ENCODE measurements at places on chromosomes 7 and 10.

DNA sequence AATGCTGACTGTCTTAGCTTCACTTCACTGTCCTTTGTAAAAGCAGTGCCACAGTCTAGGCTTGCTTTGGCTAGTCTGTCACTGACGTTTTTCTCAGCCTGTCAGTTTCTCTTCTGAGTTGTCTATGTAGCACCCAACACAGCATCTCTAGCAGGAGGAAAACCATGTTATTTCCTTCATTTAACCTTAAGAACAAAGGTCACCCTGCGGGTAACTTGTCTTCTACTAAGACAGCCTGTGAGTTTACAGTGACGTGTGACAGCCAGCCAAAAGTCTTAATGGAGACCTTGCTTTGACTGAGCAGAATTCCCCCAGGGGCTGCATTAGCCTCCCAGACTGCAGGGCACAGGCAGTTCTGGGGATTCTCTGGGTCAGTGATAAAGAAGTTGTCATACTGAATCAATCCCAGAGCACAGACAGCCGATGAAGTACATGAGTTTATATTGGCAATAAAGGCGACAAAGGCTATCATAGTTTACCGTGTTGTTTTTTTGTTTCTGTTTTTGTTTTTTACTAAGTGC, 296.0 kb upstream of the KIAA1217 start:
- DNase-seq: no peak

GRCh38 chr10:132994185-132994796, 51.9 kb upstream of the CFAP46 start:
- peak; percentile 15 for DNase-seq

GRCh38 chr10:89092981-89093380, 102.4 kb downstream of the FAS start:
- DNase-seq: no peak

- peak; percentile 92 for DNase-seq
Observed at GRCh38 chr7:141585592-141586510, 34.6 kb downstream of the AGK start.

DNA sequence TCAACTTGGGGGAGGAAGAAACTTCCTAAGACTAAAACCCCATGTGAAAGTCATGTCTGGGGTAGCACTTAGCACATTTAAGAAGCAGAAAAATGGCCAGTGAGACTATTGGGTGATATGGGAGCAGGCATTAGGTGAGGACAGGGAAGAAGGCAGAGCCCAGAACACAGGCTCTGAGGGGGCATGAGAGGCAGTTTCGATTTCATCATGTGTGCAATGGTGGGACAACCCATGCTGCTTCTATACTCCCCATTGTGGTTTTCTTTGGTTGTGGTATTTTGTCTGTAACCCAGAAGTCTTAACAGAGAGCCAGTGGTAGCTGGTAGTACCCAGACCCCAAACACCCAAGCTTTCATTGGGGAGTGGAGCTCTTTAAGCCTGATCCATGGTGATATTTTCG, 752.0 kb downstream of the GRID1 start:
- DNase-seq: no peak

- no peak for DNase-seq
Observed at GRCh38 chr7:47145982-47146381, 435.9 kb downstream of the TNS3 start.

- DNase-seq: no peak
Observed at GRCh38 chr10:124739119-124739921, 4.9 kb downstream of the FAM53B start.

GRCh38 chr7:44767912-44768627, 19.4 kb downstream of the ZMIZ2 start:
- DNase-seq: peak; percentile 53

GRCh38 chr10:131127610-131128009, 183.9 kb downstream of the TCERG1L start:
- no peak for DNase-seq

- no peak for DNase-seq
Observed at GRCh38 chr7:155862123-155862892, 50.0 kb upstream of the SHH start.

GRCh38 chr7:116439841-116440549, 59.5 kb upstream of the CAV2 start:
- DNase-seq: no peak

DNA sequence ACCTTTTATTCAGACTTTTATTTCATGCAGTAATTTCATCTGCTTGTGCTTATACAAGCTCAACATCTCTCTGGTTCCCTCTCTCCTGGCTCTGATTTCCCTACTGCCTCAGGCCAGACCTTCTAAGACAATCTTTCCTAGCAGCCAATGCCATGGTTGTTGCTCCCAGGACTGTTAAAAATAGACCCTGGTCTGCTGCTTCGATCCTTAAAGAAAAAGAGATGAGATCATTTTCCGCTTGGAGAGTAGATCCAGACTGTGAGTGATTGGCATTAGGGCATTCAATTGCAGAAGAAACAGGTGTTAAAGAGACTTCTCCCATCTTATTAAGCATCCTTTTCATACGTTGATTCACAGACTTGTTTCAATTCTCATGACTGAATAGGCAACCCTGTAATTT, 68.4 kb upstream of the ITGB1 start:
- no peak for DNase-seq

DNA sequence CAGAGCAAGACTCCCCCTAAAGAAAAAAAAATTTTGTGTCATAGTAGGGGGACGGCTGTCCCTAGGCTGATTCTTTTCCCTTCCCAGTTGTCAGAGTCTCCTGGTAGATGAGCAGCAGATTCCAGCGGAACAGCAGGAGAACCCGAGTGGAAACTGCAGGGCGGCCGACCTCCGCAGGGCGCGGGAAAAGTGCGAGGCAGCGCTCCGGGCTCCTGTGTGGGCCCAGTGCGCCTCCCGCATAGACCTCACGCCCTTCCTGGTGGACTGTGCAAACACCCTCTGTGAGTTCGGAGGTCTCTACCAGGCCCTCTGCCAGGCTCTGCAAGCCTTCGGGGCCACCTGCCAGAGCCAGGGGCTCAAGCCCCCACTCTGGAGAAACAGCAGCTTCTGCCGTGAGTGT, 46.0 kb downstream of the ZAN start:
- DNase-seq: no peak

DNA sequence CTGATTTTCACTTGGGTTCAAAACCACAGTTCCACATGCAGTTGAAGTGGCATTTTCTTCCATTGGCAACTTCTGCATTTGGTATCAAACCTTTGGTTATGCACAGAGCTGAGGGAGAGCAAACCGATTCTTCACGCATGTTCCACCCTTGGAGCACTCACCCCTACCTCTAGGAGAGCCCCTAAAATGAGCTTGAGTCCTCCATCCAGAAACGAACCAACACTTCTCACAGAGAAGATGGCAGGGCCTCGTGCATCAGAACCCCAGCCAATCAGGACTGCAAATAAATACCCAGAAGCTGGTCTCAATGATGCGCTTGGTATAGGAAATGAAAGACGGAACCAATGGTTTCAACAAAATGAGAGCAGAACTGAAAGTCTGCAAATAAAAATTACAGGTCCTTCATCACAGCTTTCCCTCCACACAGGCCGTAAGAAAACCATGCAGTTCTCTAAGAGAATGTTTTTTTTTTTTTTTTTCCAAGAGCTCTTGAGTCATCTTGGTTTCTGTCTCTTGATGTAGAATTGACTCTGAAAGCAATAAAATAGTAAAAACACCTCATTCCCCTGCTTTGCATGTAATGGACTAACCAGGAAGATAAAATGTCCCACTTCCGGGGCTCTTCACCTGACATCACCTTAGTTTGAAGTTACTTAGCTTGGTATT, 23.9 kb downstream of the KLF6 start:
- peak; percentile 15 for DNase-seq

- no peak for DNase-seq
Observed at GRCh38 chr7:70762696-70763095, 369.2 kb upstream of the GALNT17 start.

DNA sequence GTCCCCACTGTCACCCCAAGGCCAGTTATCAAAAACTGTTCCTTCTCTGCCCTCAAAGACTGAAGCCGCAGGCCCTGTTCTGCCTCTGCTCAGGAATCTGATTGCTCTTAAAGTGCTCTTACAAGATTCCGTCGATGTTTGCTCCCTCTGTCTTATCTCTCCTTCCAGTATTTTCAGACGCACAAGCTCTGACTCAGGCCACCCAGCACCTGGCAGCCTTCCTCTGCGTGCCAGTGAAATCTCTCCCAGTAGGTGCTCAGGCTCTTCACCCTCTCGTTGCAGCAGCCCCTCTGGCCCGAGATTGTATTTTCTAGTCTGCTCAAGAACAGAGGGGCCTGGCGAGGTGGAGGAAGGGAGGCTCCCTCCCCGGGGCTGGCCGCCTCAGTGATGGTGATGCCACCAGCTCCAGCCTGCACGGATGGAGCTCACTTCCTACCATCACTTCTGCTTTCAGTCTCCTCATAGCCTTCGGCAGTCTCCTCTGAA, 276.2 kb downstream of the USP6NL start:
- DNase-seq: no peak

DNA sequence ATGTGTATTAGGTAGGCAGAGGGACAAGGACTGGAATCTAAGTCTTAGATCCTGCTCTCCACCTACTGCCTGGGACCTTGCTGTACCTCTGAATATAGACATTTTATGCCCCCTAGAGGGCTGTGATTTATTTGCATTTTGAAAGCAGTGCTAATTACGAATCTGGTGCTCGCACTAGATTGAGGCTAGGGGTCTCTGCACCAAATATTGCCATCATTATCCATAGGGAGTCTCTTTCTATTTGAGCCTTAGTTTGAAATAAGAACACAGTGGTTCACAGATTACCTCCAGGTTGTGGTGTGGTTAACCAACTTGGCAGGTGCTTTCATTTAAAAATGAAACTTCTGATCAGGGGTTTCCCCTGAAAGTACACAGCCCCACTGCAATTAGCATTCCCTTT, 41.8 kb downstream of the CNNM1 start:
- peak; percentile 39 for DNase-seq

DNA sequence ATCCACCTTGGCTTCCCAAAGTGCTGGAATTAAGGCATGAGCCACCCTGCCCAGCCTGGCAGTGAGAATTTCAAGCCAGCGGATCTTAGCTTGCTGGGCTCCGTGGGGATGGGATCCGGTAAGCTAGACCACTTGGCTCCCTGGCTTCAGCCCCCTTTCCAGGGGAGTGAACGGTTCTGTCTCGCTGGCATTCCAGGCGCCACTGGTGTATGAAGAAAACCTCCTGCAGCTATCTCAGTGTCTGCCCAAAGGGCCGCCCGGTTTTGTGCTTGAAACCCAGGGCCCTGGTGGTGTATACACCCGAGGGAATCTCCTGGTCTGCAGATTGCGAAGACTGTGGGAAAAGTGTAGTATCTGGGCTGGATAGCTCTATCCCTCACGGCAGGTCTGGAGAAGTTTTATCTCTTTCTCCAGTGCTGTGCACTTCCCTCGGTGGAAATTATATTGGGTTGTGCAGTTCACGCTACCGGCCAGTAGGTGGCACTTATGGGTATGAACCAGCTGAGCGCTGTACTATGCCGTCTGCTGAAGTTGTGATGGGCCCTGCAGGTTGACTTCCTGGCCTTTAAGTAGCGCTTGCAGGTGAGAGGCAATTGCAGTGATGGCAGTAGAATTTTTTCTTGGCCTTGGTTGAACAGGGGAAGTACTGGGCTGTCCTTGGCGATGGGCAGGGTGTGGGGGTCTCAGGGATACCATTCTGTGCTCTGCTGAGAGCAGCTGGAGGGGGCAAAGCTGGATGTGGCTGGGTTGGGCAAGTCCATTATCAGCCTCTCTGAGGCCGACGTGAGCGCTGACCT, 138.0 kb upstream of the MTPN start:
- DNase-seq: peak; percentile 11

- DNase-seq: no peak
Observed at GRCh38 chr10:29407280-29407858, 118.5 kb downstream of the LYZL1 start.

GRCh38 chr10:43024524-43024923, 52.3 kb upstream of the RET start:
- DNase-seq: no peak

GRCh38 chr10:122419016-122419415, 35.4 kb upstream of the ARMS2 start:
- DNase-seq: peak; percentile 3

DNA sequence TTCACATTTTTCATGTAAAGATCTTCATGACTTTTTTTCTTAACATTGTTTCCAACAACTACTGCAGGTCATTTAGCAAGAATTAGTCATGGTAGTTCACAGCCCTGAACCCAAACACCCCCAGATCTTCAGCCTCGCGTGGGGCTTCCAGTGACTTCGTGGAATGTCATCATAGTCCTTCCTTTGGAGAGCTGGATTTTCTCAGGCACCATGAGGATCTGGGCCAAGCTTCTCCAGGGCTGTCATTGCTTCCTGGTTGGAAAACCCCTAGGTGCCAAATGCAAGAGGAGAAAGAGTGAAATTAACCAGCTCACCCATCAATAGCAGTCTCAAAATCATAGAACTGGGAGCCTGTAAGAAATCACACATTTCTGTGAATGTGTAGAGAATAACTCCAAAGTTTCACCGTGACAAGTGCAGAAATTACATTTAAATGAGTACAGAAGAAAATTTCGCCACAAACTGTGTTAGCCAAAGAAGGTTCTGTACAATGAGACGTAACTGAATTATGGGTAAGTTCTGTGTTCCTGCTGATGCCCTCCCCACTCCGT, 175.4 kb downstream of the CELF2 start:
- no peak for DNase-seq

DNA sequence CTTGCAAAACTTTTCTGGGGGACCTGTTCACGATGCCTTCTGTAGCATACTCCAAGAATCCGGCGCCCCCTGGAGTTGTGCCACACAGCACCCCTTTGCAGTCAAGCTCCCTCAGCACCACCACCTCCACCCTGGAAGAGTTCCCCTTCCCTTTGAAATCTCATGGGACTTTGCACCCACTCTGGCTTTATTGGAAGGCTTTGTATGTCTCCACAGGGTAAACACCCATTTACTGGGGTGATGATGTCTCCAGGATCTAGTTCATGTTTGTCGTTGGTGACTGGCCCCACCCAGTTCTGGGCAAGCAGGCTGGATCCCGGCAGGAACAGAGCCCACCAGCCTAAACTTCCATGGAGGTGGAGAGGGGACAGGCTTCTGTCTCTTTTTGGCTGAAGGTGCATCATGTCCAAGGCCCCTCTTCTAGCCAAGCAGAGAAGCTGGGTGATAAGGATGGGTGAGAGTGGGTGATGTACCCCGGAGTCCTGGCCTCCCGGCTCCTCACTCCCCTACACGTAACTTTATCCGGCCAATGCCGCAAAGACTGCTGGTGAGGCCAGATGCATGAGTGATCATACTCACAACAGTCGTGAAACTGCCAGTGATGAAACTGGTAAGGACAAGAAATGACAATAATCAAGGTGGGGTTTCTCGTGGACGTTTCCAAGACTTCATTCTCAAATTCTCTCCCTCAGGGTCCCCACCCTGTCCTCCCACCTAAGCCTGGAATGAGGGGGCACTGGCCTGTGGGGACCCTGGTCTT, 695 bp upstream of the CLDN4 start:
- no peak for DNase-seq
